Activated T-helper 1 cell treated with anti-CD3 and anti-CD28 coated beads, Interleukin-12 subunit alpha, Interleukin-12 subunit beta, Interleukin-2, Interleukin-4 antibody, amounts not matched to agents 30 ng/mL and 10 ng/mL and 1 ng/mL, durations not matched to agents 14 hours and 24 hours and 36 hours (primary cell): ENCODE measurements at places on chromosomes 12 and 14. TPM values are rescaled to one million over a fixed set of nuclear protein-coding genes. Genes with fewer than 3 reads are reported as not detected.

- no peak overlapping the region for H3K27ac ChIP-seq
- peaks cover 6% of the 10 kb centered on the region for H3K27me3 ChIP-seq
- no peak for DNase-seq
- H3K4me3 ChIP-seq, result no peak overlapping the region
Observed at GRCh38 chr14:37195327-37195726, 2.4 kb upstream of the MIPOL1 start.

GRCh38 chr14:94161058-94161457, 13.1 kb upstream of the PPP4R4 start:
- no peak overlapping the region for H3K4me3 ChIP-seq
- DNase-seq, result no peak
- H3K36me3 ChIP-seq, result no peaks in the 10 kb centered on the region
- peaks cover 51% of the 10 kb centered on the region for H3K4me1 ChIP-seq
- no peak overlapping the region for H3K27ac ChIP-seq

GRCh38 chr14:58566979-58567378, 70.8 kb upstream of the DACT1 start:
- H3K27ac ChIP-seq, result no peak overlapping the region
- DNase-seq, result no peak
- H3K27me3 ChIP-seq, result peaks cover 2% of the 10 kb centered on the region
- H3K4me3 ChIP-seq, result no peak overlapping the region
- H3K4me1 ChIP-seq, result peaks cover 9% of the 10 kb centered on the region

GRCh38 chr14:26206640-26207039, 391.2 kb downstream of the NOVA1 start:
- H3K4me3 ChIP-seq, result no peak overlapping the region
- peaks cover 3% of the 10 kb centered on the region for H3K27me3 ChIP-seq
- no peaks in the 10 kb centered on the region for H3K36me3 ChIP-seq
- no peaks in the 10 kb centered on the region for H3K4me1 ChIP-seq
- DNase-seq, result no peak

GRCh38 chr14:25841226-25841625, 756.6 kb downstream of the NOVA1 start:
- no peaks in the 10 kb centered on the region for H3K27me3 ChIP-seq
- no peaks in the 10 kb centered on the region for H3K36me3 ChIP-seq
- H3K27ac ChIP-seq, result no peak overlapping the region
- no peaks in the 10 kb centered on the region for H3K4me1 ChIP-seq
- DNase-seq, result no peak

DNA sequence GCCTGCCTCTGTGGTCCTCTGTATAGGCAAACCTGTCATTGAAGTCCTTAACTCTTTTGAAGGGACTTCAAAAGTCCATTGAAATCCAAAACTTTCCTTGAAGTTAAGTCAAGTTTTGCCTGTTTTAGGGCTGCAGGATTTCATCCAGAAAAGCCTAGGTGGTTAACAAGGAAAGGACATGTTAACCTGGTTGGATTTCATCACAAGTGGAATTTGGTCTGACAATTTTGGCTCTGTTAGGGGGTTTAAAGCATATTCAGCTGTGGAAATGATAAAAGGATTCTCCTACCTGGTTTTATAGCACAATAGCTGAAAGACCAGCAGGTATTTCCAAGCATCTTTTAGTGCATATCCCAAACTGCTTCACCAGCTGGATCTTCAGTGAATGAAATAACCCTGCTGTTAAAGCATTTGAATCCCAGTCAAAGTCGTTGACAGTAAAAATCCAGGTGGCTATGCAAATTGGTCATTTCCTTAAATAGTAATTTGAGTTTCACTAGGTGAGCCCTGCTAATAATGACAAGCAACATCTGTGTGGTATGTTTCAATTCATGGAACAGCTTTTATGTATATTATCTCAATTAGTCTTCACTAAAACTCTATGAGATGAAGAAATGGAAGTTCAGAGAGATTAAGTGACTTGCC, 400.5 kb downstream of the ETNK1 start:
- H3K27me3 ChIP-seq, result no peaks in the 10 kb centered on the region
- H3K36me3 ChIP-seq, result no peaks in the 10 kb centered on the region
- no peak overlapping the region for H3K27ac ChIP-seq
- no peak for DNase-seq

GRCh38 chr14:78075033-78075432, 95.1 kb upstream of the NRXN3 start:
- peaks cover 6% of the 10 kb centered on the region for H3K27me3 ChIP-seq
- H3K27ac ChIP-seq, result no peak overlapping the region
- H3K36me3 ChIP-seq, result no peaks in the 10 kb centered on the region
- DNase-seq, result no peak
- no peak overlapping the region for H3K4me3 ChIP-seq

- peaks cover 25% of the 10 kb centered on the region for H3K27me3 ChIP-seq
- peaks cover 12% of the 10 kb centered on the region for H3K36me3 ChIP-seq
- DNase-seq, result no peak
- H3K4me1 ChIP-seq, result peaks cover 29% of the 10 kb centered on the region
Observed at GRCh38 chr12:122834104-122834920, 945 bp upstream of the HIP1R start.

- H3K4me3 ChIP-seq, result no peak overlapping the region
- H3K36me3 ChIP-seq, result no peaks in the 10 kb centered on the region
- no peak overlapping the region for H3K27ac ChIP-seq
- H3K4me1 ChIP-seq, result no peaks in the 10 kb centered on the region
- DNase-seq, result no peak
Observed at GRCh38 chr14:104264495-104265265, 126.3 kb downstream of the KIF26A start.

- no peaks in the 10 kb centered on the region for H3K36me3 ChIP-seq
- no peak for DNase-seq
- no peaks in the 10 kb centered on the region for H3K4me1 ChIP-seq
Observed at GRCh38 chr12:75302225-75302624, 27.9 kb downstream of the CAPS2 start.

GRCh38 chr14:22387776-22388241, 201.2 kb downstream of the DAD1 start:
- H3K27ac ChIP-seq, result no peak overlapping the region
- H3K36me3 ChIP-seq, result no peaks in the 10 kb centered on the region
- no peaks in the 10 kb centered on the region for H3K27me3 ChIP-seq
- DNase-seq, result no peak
- no peaks in the 10 kb centered on the region for H3K4me1 ChIP-seq
- H3K4me3 ChIP-seq, result no peak overlapping the region

DNA sequence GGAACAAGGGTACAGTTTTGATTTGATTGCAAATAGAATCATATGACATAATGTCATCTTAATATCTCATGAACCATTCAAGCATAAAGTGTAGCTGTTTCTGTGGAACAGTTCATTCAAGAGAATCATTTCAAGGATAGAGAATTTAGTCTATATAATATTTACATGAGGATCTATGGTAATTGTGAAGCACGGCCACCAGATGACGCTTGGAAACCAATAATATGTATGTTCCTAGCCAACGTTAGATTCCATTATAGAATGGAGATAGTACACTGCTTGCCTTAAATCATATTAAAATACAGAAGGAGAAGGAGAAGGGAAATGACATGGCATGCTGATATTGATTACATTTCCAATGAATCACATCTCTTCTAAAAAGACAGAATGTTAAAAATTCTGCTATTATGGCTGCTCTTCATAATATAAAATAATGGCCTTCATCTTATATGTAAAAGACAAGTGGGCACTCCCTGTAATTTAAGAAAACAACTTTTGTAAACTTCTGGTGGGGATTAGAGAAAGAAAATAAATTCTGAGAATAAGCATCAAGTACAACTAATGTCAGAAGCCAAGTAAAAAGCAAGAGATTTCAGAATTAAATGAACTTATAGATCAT, 351.0 kb downstream of the NAV3 start:
- no peaks in the 10 kb centered on the region for H3K36me3 ChIP-seq
- no peaks in the 10 kb centered on the region for H3K27me3 ChIP-seq
- no peak for DNase-seq
- H3K27ac ChIP-seq, result no peak overlapping the region

GRCh38 chr14:75155169-75155568, 21.2 kb downstream of the TMED10 start:
- H3K4me1 ChIP-seq, result peaks cover 47% of the 10 kb centered on the region
- peak overlapping the region; percentile 11 for H3K27ac ChIP-seq
- H3K27me3 ChIP-seq, result no peaks in the 10 kb centered on the region
- H3K36me3 ChIP-seq, result peaks cover 23% of the 10 kb centered on the region

DNA sequence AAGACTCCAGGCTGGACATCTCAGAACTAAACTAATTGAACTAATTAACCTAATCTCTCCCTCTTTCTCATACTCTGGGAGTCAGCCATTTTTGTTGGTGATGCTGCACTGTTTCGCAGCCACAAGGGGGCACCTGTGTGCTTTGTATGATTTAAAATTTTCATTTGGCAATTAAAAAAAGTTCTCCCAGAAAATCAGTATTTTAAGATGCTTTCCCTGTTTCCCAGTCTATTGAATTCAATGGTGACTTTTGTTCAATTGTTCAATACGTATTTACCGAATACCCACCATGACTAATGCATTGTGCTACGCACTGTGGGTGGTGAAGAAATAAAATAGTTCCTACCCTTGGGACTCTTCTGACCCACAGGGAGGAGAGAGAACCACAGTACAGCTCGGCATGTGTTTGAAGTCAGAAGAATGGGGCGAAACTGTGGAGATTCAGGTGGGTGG, 63.7 kb downstream of the ZNF664 start:
- peaks cover 14% of the 10 kb centered on the region for H3K27me3 ChIP-seq
- DNase-seq, result no peak
- H3K4me3 ChIP-seq, result no peak overlapping the region
- H3K36me3 ChIP-seq, result no peaks in the 10 kb centered on the region
- no peaks in the 10 kb centered on the region for H3K4me1 ChIP-seq
- H3K27ac ChIP-seq, result no peak overlapping the region

DNA sequence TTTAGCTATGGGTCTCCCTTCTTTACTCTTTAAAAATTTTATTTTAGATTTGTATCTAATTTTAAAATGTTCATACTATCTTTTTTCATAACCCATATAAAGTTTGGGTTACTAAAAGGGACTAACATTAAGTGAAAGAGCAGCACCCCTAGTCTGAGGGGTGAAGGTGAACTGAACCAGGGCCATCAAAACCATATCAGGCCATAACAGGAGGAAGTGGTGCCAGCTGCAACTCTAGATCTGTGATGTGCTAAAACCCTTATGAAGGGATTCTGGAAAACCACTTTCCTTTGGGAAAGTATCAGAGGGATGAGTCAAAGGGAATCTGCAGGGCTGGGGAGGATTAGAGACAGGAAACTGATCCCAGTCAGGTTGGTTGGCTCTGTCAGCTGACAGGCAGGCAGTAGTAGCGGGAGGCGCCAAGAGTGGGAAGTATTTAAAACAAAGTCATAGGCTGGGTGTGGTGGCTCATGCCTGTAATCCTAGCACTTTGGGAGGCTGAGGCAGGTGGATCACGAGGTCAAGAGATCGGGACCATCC, 162.5 kb downstream of the PPM1H start:
- H3K4me1 ChIP-seq, result peaks cover 7% of the 10 kb centered on the region
- H3K27me3 ChIP-seq, result peaks cover 8% of the 10 kb centered on the region
- no peak for DNase-seq
- H3K4me3 ChIP-seq, result no peak overlapping the region
- H3K36me3 ChIP-seq, result no peaks in the 10 kb centered on the region
- H3K27ac ChIP-seq, result no peak overlapping the region

- no peak for DNase-seq
- H3K36me3 ChIP-seq, result peaks cover 12% of the 10 kb centered on the region
- peaks cover 22% of the 10 kb centered on the region for H3K4me1 ChIP-seq
- no peaks in the 10 kb centered on the region for H3K27me3 ChIP-seq
- no peak overlapping the region for H3K27ac ChIP-seq
Observed at GRCh38 chr12:117069926-117070900, 29.0 kb downstream of the TESC start.

- H3K27ac ChIP-seq, result peak overlapping the region; percentile 64
- peaks cover 6% of the 10 kb centered on the region for H3K36me3 ChIP-seq
- DNase-seq, result no peak
- peaks cover 16% of the 10 kb centered on the region for H3K4me1 ChIP-seq
- H3K27me3 ChIP-seq, result no peaks in the 10 kb centered on the region
- H3K4me3 ChIP-seq, result peak overlapping the region; percentile 61
Observed at GRCh38 chr14:30333934-30334333, 225.0 kb upstream of the G2E3 start.

DNA sequence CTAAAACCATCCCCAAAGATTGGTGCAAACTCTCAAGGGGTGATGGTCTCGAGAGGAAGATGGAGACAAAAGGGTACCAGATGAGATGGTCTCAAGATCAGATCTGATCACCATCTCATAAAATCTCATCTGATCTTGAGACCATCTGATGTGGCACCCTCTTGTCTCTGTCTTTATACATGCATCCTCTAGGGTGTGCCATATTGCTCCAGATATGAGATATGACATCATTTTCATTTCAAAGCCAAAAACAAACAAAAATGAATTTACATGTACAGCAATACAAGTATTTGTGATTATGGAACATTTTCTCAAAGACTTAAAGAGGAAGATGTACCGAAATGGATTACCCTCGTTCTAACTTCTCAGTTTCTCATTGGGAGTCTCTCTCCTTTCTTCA, 787.2 kb downstream of the GALC start:
- no peaks in the 10 kb centered on the region for H3K27me3 ChIP-seq
- no peak for DNase-seq
- no peaks in the 10 kb centered on the region for H3K4me1 ChIP-seq

- no peaks in the 10 kb centered on the region for H3K27me3 ChIP-seq
- no peaks in the 10 kb centered on the region for H3K4me1 ChIP-seq
- no peak overlapping the region for H3K27ac ChIP-seq
- no peak for DNase-seq
- no peak overlapping the region for H3K4me3 ChIP-seq
- H3K36me3 ChIP-seq, result peaks cover 4% of the 10 kb centered on the region
Observed at GRCh38 chr12:106445959-106446358, 88.4 kb downstream of the POLR3B start.

DNA sequence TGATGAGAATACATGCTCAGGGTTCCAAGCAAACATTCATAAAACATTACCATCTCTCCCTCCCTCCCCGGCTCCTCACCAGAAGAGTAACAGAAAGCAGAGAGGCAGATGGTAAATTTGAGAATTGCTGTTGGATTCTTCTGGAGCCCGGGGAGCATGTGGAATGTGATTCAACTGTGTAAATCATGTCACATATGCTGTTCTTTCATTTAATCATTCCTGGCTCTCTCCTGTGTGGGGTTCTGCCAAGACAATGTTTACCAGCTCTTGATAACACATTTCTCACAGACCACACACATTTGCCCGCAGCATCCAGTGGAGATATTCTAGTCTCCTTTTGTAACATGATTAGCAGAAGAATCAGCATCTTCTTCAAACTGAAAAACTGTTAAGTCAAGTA, 23.4 kb upstream of the NR2C1 start:
- H3K4me1 ChIP-seq, result no peaks in the 10 kb centered on the region
- DNase-seq, result no peak
- H3K27ac ChIP-seq, result no peak overlapping the region
- peaks cover 7% of the 10 kb centered on the region for H3K27me3 ChIP-seq

- no peak for DNase-seq
- H3K36me3 ChIP-seq, result peaks cover 24% of the 10 kb centered on the region
- H3K4me1 ChIP-seq, result peaks cover 41% of the 10 kb centered on the region
- no peak overlapping the region for H3K4me3 ChIP-seq
Observed at GRCh38 chr14:36315159-36315853, 5.1 kb downstream of the MBIP start.

GRCh38 chr12:57099047-57099714, 10.3 kb downstream of the NAB2 start:
- peaks cover 54% of the 10 kb centered on the region for H3K36me3 ChIP-seq
- DNase-seq, result no peak
- peaks cover 23% of the 10 kb centered on the region for H3K4me1 ChIP-seq
- peaks cover 2% of the 10 kb centered on the region for H3K27me3 ChIP-seq

Gene RNASE1
- not detected in 2 replicates for total RNA-seq

Gene PGF
- total RNA-seq, result 0.22 and 0.41 TPM in 2 replicates

Gene CCDC198
- total RNA-seq, result not detected in 2 replicates

Gene TSFM
- total RNA-seq, result 63.5 and 68.6 TPM in 2 replicates

Gene CCDC175
- total RNA-seq, result not detected in 2 replicates

Gene MYO1H
- not detected in 2 replicates for total RNA-seq

Gene LBHD2
- total RNA-seq, result not detected in 2 replicates

Gene HVCN1
- 13.8 and 16.7 TPM in 2 replicates for total RNA-seq

Gene BCL11B
- total RNA-seq, result 43.5 and 45.4 TPM in 2 replicates

Gene INHBE
- 0.22 and 0.41 TPM in 2 replicates for total RNA-seq

Gene KRT3
- 0.08 TPM in 1 of 2 replicates, not detected in the other for total RNA-seq

Gene SPRING1
- 31.0 and 39.0 TPM in 2 replicates for total RNA-seq
